Activated CD4-positive, alpha-beta T cell treated with anti-CD3 and anti-CD28 coated beads, Interleukin-2, amount 50 U/mL, for 48 hours (primary cell): ENCODE measurements at places on chromosomes 7 and 10.

GRCh38 chr10:63323701-63324494, 141.9 kb downstream of the JMJD1C start:
- DNase-seq, result no peak

GRCh38 chr7:4798706-4799235, 23.3 kb downstream of the AP5Z1 start:
- DNase-seq, result no peak

GRCh38 chr10:878895-879294, 52.6 kb downstream of the LARP4B start:
- no peak for DNase-seq

GRCh38 chr10:5719546-5719945, 34.9 kb downstream of the TASOR2 start:
- DNase-seq, result no peak

- no peak for DNase-seq
Measured at GRCh38 chr10:131573707-131574106, 262.2 kb upstream of the TCERG1L start.
